Globus pallidus (tissue), 1 donor: ENCODE measurements at places on chromosomes 4 and X.

- no peak for DNase-seq
Observed at GRCh38 chr4:141057582-141057981, 75.7 kb downstream of the RNF150 start.

DNA sequence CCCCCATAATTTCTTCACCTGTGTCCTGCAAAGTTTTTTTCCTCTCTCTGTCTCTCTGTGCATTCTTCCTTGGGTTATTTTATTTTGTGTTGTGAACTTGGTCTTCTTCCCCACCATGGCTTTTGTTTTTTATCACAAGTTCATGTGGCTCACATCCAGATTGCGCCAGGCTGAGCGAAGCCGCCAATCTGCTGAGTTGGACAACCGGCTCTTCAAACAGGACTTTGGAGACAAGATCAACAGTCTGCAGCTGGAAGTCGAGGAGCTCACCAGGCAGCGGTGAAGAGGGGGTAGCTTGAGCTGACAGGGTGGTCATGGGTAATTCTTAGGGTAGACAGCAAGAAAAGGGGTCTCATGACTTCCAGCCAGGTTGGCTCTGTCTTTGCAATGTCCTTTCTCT lies 46.1 kb downstream of the GRSF1 start:
- no peak for DNase-seq

DNA sequence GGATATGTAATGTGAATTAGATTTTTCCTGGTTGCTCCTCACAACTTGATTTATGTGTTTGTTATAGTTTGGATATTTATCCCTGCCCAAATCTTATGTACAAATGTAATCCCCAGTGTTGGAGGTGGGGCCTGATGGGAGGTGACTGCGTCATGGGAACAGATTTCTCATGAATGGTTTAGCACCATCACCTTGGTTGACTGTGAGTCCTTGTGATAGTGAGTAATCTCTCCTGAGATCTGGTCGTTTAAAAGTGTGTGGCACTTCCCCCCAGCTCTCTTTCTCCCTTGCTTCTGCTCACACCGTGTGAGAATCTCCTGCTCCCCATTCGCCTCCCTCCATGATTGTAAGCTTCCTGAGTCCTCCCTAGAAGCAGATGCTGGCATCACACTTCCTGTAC lies 2.2 kb downstream of the MID2 start:
- DNase-seq = no peak

- DNase-seq = no peak
Observed at GRCh38 chrX:2262668-2263055, 238.1 kb downstream of the DHRSX start.

DNA sequence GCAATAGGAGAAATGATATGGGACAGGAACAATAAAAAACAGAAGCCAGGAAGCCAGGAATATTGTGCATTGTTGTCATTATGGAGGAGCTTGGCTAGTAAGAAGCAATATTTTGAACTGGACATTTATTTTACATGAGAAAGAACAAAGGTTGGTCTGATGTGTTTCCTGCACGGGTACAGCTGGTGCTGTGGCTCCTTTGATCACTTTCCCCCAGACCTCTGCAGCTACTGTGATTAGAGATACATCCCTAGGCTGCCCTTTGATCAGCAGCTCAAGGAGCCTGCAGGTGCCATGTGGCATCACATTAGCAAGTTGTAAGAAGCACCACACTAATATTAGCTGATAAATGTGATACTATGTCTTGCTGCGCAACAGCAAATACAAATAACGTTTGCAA lies 2.5 kb downstream of the PDGFC start:
- DNase-seq = no peak

GRCh38 chr4:137599734-137600133 lies 67.4 kb upstream of the PCDH18 start:
- DNase-seq = no peak

- no peak for DNase-seq
Observed at GRCh38 chr4:1599491-1600210, 84.5 kb downstream of the FAM53A start.

DNA sequence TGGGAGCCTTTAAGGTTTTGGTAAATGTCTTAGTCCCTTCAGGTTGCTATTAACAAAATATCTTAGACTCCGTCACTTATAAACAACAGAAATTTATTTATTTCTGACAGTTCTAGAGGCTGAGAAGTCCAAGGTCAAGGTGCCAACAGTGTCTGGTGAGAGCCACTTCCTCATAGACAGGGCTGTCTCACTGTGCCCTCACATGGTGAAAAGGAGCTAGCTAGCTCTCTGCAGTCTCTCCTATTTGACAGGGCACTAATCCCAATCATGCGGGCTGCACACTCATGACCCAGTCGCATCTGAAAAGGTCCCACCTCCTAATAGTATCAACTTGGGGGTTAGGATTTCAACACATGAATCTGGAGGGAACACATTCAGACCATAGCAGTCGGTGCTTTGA lies 63.4 kb upstream of the KLF3 start:
- DNase-seq = no peak

GRCh38 chrX:82842286-82842685 lies 665.8 kb upstream of the POU3F4 start:
- no peak for DNase-seq

GRCh38 chrX:72101597-72102037 lies 30.1 kb downstream of the RTL5 start:
- no peak for DNase-seq

- DNase-seq = peak; percentile 66
Observed at GRCh38 chr4:77818602-77819403, at the start of gene CNOT6L. CNOT6L (minus strand) TSS chr4:77819368; CDS start chr4:77819308, 60 bp downstream.

DNA sequence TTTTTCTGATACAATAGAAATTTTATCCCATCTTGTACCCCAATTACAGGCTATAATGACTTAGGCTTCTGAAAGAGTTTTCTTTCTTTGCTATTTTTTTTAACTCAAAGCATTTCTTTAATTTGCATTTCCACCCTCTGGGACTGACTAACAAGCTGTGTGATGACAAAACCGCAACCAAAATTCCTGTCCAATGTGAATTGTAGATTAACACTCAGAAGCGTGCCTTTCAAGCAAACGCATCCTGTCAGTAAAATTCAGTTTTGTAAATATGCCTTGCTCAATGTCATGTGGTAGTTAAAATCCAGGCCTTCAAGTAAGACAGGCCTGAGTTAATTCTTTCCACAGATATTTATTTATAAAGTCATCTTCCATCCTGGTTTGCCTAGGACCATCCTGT lies 50.3 kb downstream of the STK32B start:
- DNase-seq = no peak

DNA sequence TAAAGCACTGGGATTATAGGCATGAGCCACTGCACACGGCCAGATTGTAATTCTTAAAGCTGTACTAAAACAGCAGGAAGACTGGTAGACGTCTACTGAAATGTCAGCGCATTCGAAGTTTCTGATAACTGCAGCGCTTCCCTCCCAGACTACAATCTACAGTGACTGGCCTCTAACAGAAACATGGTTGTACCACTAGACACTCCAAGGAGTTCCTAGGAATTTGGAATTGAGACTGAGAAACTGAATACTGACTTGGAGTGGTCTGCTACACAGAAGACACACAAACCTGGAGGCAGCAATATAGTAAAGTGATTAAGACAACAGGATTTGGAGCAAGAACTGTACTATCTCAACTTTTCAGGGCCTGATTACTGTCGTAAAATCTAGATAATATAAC lies 937 bp downstream of the HELQ start:
- peak; percentile 8 for DNase-seq

DNA sequence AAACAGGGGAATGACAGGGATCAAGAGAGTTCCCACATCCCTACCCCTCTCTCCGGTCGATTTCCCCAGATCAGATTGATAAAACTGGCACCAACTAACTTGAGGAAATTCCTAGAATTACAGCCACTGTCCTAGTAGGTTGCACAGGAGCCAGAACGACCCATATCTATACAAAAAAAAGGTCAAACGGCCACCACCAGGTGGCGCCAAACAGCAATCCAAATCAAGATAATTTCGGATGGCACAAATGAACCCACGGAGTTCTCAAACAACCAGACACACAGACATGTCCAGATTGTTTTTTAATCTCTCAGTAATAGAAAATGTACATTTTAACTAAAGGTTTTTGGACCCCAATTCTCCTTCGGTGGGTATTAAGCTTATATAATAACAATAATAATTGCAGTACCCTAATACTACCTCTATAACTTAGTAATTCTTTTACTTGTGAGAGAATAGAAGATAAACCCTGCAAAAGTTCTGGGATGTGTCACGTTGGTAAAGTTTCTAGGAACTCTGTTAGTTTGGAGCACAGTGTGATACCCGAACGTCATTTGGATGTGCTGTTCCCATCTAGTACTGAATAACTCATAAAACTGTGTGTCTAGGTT lies 212.6 kb downstream of the SPOCK3 start:
- DNase-seq = peak; percentile 91

DNA sequence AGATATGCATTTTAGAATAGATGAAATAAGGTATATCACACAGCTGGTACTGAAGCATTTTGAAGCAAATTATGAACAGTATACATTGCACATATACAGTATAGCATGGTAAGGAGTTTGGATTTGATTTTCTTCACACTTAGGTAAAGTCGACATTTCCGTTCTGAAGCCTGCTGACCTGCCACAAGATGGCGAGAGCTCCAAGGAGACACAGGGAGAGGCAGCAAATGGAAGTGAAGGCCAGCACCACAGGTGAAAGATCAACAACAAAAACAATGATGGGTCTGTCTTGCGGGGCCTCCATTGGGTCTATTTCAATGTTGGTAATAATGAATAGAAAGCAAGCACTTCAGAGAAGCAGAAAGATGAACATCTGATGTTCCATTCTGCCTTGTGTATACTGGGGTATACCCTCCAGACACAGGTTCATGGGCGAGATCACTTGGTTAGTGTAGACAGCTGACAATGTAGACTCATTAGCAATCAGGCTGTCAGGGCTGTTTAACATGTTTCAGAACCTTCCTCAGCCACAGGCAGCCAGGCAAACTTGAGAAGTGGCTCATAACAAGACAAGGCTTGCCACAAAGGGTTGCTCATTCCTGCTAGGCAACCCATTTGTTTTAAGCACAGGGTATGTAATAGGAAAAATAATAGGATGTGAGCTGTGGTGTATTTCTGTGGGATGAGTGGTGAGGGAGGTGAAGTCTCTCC lies 21.4 kb upstream of the NOX1 start:
- no peak for DNase-seq

- DNase-seq = no peak
Observed at GRCh38 chr4:124854968-124855367, 142.4 kb upstream of the ANKRD50 start.

GRCh38 chr4:153154007-153154975 lies 50.0 kb upstream of the TRIM2 start:
- DNase-seq = peak; percentile 30
